ENCODE measurements at places on chromosomes 16 and 17.

- peak; percentile 12 for DNase-seq
Measured at GRCh38 chr16:52191531-52192134, 355.3 kb downstream of the TOX3 start.

DNA sequence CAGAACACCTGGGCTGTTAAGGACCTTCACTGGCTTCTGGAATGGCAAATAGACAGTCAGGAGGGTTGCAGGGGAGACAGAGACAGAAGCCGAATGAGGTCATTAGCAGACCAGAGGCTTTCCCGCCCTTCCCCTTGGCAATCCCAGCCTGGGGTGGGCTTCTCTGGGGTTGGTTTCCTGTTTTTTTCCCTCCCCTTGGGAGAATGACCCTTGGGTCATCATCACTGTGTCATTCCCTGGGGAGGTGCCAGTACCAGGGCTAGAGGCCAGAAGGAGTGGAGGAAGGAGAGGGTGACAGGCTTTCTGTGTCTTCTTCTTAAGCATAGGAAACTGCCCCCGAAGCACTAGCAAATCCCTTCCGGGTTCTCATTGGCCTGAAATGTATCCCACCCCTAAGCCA lies 42.9 kb upstream of the IL21R start:
- DNase-seq = no peak

- no peak for DNase-seq
Measured at GRCh38 chr16:21071741-21072140, 78.9 kb downstream of the DNAH3 start.

DNA sequence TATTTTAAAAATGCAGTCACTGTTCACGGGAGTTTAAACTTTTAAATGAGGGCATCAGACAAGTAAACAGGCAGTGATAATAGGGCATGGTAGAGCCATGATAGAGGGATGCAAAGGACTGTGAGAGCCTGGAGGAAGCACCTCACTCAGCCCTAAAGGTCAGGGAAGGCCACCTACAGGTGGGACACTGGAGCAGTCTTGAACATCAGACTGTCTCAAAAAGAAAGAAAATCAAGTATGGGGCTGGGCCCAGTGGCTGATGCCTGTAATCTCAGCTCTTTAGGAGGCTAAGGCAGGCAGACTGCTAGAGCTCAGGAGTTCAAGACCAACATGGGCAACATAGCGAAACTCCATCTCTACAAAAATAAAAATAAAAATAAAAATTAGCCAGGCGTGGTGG lies 31.0 kb upstream of the DHRS7B start:
- no peak for DNase-seq

GRCh38 chr17:78539781-78540180 lies 37.4 kb downstream of the DNAH17 start:
- DNase-seq = no peak

DNA sequence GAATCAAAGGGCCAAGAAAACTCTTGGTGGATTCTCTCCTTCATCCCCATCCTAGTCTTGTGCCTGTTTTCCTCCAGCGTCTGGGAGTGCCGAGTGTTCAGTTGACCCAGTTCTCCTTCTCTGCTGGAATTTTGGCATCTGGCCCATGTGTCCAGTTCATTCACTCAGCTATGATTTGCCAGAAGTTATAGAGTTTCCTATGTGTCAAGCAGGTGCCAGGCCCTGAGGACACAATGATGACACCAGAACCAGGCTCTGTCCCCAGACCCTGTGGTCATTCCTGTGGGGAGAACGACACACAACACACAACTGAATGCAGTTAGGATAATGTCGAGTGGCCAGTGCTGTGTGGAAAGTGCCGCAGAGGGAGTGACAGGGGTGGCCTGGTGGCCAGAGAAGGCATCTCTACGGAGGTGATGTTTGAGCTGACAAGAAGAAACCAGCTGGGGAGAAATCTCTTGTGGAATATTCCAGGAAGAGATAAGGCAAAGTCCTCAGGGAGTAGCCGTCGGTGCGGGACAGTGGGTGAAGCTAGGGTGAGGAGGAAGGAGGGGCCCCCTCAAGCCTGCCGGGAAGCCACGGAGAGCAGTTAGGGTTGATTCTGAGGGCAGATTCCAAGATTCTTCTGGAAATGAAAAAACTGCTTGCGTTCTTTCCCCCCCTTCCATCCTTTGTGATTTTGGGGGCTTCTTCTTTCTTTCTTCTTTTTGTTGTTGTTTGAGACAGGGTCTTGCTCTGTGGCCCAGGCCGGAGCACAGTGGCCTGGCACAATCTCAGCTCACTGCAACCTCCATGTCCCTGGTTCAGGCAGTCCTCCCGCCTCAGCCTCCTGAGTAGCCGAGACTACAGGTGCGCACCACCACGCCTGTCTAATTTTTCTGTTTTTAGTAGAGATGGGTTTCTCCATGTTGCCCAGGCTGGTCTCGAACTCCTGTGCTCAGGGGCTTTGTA lies 35.8 kb upstream of the IL34 start:
- DNase-seq = no peak

DNA sequence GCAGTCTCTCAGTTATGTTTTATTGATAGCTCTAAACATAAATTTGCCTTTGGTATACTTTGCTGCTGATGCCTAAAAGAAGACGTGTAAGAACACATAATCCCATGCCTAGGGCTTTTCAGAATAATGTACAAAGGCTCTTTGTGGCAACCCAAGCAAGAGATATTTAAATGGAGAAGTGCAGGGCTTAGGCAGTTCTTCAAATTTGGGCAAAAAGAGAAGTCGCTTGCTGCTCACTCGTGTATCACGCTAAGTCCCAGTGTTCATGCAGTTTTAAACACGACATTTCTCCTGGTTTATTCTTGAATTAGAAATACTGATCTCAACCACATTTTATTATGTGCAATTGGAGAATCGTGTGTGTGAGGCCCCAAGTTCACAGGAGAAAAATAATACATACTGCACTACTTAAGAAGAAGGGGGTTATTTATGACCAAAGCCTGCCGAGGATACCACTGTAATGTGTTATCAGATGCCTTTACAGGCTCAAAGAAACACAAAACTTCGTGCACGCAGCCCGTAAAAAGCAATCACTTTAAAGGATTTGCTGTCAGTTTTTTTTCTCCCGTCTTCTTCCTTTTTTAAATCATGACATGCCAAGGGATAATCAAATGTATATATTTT lies 22.5 kb upstream of the IRX6 start:
- DNase-seq = no peak

DNA sequence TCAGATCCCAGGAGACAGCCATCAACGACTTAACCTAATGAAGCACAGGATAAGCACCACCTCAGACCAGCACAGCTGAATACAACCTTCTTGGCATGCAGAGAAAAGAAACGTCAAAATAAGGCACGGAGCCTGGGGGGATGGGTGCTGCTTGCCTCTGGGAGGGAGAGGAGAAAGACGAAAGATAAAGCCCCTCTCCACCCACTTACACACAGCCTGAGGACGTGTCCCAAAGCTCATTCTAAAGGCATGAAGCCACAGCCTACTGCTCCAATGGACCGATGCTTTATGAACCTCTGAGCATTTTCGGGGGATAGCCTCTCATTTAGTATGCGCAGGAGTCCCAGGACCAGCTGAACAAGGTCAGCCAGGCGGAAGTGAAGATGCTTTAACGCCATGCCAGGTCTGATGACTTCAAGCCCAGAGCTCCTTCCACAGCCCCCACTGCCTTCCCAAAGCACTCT lies 31.1 kb downstream of the ST3GAL2 start:
- no peak for DNase-seq

DNA sequence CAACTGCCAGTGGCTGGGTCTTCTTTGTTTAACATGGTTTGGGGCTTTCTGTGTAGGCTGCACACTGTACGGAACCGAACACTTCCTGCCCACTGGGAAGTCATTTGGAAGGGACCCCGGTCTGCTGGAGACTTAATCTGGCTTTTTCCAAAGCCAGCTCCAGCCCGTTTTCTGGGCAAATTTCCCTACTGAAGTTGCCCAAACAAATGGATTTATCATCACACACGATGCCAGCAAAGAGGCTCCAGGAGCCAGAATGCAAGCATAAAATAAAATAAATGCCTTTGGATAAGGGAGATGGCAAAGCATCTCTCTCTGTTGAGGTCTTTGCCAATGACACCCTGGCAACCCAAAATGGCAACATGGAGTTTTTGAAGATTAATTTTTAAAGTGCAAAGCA lies 259.9 kb upstream of the IRX3 start:
- DNase-seq = no peak

DNA sequence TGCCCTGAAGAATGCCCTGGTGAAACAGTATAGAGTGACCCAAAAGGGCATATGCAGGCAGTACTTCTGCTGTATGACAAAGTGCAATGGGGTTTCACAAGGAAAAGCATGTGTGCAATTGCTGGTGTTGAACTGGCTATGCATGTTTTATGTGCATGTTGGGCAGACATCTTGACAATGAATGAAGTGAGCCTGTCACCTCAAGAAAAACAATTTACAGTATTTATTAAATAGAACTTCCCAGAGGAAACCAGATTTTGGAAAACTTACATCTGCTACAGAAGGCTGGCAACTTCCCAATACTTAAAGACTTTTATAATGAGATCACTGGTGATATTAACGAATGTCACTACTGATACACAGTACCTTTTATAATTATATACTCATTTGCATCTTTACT lies 30.6 kb downstream of the C17orf67 start:
- no peak for DNase-seq

DNA sequence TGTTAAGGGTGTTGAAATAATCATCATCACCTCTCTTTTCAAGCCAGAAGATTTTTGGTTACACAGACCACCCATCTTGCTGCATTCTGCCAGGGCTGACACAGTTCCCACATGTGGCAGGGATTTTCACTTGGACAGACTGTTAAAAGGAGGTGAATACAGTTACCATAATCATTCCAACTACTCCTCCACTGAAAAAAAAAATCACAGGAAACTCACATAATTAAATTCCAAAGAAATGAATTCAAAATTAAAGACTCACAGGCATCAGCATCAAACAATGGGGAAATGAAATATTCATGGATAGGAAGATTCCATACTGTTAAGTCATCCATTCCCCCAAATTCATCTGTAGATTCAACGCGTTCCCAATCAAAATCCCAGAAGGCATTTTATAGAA lies 209.4 kb downstream of the MRTFB start:
- no peak for DNase-seq

DNA sequence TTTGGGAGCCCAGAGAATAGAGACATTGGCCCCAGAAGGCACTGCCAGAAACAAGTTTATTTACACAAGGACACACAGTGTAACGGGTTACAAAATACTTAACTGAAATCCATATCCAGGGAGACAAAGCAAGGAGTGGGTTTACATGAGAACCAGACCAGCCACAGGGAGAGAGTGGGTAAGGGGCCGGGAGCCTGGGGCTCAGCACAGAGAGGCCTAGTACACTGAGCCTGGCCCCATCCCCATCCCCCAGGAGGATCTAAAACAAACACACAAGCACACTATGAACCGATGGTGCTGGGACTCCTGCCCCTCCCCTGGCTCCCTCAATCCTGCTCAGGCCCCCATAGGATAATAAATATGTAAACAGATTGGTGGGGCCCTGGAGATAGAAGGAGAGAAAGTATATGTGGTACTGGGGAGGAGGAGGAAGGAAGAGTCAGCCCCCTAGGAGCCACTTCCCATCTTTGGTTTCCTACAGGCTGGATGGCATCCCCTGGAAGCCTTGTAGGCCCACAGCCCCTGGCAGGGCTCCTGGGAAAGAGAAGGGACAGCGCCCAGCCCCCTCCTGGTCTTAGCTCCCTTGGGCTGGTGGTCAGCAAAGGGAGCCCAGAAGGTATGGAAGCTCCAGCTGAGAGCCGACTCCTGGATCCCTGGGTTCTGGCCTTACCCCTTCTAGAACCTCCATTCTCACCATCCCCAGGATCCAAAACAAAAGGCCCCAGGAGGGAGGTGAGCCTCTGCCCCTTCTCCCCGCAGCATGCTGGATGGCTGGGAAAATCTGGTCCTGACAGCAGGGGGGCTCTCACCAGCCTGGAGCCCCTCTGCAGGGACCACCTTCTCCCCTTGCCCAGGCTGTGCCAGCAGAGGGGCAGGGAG lies 6.4 kb downstream of the G6PC3 start:
- DNase-seq = no peak

- no peak for DNase-seq
Measured at GRCh38 chr17:39218906-39219305, 6.8 kb downstream of the STAC2 start.

DNA sequence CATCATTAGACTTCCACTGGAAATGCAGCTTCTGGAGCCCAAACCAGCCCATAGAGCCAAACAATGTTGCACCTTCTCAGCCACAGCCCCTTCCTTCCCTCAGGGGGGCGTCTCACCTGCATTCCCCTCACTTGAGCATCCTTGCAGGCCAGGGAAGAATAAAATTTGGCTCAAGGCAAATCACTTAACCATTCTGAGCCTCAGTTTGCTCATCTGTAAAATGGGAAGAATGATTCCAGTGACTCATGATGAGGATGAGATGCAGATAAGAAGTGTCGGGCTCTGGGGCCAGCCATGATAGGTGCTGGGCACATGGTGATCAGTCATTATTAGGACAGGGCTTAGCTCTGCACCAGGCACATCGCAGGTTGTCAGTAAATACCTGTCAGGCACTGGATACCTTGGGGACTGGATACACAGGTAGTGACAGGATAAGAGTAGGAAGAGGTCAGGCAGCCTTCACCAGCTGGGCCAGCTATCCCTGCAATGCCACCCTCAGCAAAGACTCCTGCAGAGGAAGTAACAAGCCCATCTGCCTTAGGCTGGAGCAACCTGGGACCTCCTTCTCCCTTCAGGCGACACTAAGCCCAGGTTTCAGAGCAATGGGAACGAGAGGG lies 208.0 kb upstream of the TNRC6C start:
- DNase-seq = no peak

DNA sequence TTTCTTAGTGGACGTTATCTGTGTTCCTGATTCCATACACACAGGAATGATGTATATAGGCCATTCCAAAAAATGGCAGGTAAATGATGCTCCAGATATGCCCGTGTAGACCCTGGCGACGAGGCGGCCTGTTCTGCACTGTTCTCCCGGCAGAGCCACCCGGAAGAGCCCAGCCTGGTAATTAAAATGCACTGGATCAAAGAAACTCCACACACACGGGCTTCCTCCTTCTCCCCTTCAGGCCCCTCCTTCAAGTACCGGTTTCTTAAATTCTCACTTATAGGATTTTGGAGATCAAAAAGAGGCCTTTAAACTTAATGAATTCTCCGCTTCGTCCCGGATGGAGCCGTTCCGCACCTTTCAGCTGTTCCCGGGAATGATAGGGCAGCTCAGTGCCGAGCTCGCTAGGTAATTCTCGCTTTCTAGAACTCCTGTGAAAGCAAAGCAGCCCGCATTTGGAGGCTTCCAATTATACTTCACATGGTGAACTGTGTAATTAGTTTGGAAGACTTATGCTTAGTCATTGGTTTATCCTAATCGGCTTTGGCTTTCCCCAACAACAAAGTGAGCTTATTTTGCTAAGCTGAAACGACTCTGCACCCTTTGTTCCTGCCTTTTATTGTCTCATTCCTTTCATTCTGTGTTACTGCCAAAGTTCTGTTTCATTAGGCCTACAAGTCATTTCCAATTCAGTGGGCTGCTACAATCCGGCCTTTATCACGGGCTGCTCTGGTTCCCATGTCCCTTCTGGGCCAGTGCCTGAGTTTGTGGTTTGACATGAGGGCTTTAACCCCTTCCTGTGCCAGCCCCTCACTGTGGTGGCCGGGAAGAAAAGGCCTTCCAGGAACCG lies 150.0 kb downstream of the MSI2 start:
- no peak for DNase-seq

GRCh38 chr16:346587-346986 lies 5.9 kb downstream of the AXIN1 start:
- no peak for DNase-seq
